Right ventricle myocardium inferior (tissue), 1 donor: ENCODE measurements at places on chromosomes 2 and 18. TPM values are rescaled to one million over a fixed set of nuclear protein-coding genes. Genes with fewer than 3 reads are reported as not detected.

The IGFBP5 gene
- total RNA-seq = 156 TPM

The GPR155 gene
- total RNA-seq = 14.0 TPM

The SIGLEC15 gene
- total RNA-seq = not detected

The GAREM1 gene
- total RNA-seq = 22.7 TPM

The IMPACT gene
- 19.8 TPM for total RNA-seq

The GRB14 gene
- total RNA-seq = 22.1 TPM

DNA sequence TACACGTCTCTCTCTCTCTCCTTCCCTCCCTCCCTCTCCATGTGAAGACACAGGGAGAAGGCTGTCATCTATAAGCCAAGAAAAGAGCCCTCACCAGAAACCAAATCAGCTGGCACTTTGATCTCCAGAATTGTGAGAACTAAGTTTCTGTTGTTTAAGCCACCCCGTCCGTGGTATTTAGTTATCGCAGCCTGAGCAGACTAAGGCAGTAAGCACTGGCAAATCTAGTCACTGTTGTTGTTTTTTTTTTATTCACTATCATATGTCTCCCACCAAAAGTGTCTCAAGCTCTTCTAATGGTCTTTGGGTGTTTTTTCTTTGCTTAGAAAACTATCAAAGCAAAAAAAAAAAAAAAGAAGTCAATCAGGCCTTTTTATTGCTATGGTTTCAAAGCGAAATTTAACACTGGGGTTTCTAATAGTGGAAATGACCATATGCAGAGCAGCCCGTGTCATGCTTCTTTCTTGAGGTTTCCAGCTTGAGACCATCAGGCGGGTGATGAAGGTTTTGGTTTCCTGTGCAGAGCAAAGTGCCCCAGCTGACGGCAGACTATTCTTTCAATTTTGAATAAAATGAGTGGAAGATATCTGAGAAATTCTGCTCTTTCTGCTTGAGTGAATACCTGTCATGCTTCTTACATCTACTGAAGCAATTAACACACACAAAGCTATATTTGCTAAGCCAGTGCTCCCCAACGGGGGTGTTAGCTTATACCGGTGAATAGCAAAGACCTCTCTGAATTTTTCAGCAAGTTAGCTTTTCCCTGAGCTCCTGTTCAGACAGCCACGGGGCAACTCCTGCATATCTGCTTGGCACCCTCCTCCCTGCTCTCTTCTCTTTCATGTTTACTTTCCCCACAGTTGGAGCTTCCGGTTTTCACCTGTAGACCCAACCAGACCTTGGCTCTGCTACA, 394.1 kb upstream of the ATP5MC3 start:
- no peak for DNase-seq

DNA sequence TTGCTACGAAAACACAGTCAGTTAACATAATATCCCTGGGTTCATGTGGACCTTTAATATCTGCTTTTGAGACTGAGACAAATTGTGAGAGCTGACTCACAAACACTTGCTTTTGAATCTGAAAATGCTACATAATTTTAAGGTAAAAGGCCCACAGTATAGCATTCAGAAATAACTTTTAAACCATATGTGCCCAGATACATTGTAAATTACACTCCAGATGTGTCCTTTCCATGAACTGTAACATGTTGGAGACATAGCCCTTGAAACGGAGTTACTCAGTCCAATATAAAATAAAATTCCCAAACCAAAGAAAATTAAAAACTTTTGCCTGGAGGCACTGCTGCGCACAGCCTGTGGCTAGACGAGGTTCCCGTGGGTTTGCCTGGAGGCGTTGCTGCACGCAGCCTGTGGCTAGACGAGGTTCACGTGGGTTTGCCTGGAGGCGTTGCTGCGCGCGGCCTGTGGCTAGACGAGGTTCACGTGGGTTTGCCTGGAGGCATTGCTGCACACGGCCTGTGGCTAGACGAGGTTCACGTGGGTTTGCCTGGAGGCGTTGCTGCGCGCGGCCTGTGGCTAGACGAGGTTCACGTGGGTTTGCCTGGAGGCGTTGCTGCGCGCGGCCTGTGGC, 131.9 kb upstream of the ALKAL2 start:
- DNase-seq = no peak

- DNase-seq = no peak
Observed at GRCh38 chr2:149872041-149872440, 284.5 kb upstream of the MMADHC start.

GRCh38 chr2:16654833-16655444, 10.7 kb downstream of the CYRIA start:
- DNase-seq = no peak

DNA sequence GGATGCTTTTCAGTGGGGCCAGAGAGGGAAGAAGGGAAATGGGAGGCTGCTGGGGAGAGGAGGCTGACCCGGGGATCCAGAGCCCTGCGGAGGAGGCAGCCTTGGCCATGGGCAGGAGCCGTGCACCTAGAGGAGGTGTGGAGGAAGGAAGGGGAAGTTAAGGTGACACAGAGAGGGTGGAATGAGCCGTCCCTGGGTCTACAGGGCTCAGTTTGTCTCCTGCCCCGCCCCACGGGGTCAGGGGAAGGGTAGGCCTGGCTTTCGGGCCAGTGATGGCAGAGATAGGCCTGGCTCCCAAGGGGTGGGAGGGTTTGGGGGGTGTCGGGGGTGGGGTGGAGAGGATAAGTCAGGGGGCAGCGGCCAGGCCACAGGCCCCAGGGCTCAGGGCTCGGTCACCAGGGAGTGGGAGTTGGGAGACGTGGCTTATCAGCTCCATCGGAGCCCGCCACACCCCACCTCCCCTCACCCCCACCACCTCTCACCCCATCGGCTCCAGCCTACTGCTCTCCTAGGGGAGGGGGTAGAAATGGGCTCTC, 39.5 kb upstream of the NOTO start:
- DNase-seq = no peak

GRCh38 chr2:10759151-10759714, 37.8 kb downstream of the ATP6V1C2 start:
- DNase-seq = no peak

DNA sequence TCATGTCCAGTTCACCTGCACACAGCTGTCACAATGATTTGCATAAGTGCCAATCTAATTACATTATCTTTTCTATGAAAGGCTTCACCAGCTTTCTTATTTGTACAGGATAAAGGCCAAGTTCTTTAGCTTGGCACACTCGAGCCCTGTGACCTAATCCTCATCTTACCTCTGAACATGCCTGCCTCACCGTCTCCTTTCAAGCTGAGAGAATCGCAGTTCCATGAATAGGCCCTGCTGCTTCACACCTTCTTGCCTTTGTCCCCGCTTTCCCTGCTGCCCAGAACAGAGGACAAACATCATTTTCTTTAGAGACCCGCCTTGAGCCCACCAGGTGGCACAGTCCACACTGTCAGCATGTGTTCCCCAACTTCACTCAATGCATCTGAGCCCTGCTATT, 1094.7 kb downstream of the BCL11A start:
- DNase-seq = no peak

- DNase-seq = no peak
Observed at GRCh38 chr2:35963357-35963756, 392.2 kb upstream of the CRIM1 start.

- DNase-seq = no peak
Observed at GRCh38 chr2:238418999-238419546, 7.7 kb upstream of the ASB1 start.

DNA sequence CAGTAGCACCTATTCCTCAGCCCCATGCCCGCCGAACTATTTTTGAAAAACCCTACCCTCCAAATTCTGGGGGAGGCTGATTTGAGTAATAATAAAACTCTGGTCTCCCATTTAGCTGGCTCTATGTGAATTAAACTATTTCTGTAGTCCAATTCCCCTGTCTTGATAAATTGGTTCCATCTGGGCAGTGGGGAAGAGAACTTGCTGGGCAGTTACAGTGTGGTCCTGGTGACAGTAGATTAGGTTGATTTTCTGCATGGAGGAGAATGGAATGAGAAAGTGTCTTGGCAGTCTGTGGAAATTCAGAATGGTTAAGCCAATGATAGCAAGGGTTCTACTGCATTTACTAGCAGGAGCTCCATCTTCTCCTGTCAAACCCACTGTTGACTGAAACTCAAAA, 95.0 kb downstream of the SPP2 start:
- no peak for DNase-seq

- DNase-seq = no peak
Observed at GRCh38 chr18:59437851-59438569, 78.9 kb upstream of the LMAN1 start.

DNA sequence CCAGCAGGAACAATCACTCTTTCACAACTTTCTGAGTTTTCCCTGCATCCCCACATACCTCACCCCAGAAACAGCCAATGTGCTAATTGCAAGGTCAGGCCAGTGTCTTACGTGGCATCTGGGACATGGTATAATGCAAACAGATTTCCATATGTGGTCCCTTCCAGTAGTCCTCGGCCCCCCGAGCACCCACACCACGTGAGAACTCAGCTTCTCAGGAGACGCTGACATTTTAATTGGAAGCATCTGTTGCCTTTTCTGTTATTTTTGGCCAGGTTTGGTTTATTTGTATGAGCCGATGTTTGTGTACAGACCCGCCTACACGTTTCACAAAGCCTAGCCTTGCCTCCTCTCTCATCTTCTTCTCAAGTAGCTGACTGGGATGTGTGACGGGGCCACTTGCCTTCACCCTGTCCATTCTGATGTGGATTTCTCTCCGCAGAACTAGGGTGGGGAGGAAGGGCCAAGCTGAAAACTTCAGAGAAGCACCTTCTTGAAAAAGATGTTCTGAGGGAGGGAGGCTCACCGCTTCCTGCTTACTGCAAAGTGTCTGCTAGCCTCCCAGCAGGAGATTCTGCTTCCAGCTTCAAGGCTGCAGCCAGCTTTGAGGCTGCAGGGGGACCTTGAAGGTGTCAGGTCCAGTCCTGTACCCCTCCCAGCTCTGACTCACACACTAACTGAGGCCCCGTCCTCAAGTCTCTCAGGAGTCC, 109.6 kb upstream of the SLC14A2 start:
- no peak for DNase-seq

- no peak for DNase-seq
Observed at GRCh38 chr18:61031626-61032025, 301.6 kb upstream of the CDH20 start.

- no peak for DNase-seq
Observed at GRCh38 chr2:118098307-118099030, 10.2 kb downstream of the INSIG2 start.

DNA sequence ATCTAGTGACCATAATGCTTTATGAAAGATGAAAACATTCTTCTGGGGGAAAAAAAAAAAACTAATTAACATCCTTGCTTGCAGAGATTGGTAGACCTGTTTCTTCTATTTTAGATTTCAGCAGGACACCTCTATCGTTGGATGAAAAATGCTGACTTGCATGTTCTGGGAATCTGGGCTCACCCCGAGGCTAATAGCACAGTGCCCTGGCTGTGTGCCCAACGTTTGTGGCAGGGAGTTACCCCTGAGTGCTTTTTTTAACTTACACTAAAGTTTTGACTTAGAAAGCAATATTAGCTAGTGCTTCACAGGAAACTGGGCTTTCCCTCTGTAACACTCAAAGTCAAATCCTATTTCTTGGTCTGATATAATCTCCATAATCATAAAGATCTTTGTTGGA, 233.2 kb downstream of the SLC8A1 start:
- peak; percentile 84 for DNase-seq

GRCh38 chr2:145284551-145284950, 764.6 kb upstream of the ZEB2 start:
- DNase-seq = no peak

GRCh38 chr2:182890773-182891378, 24.4 kb upstream of the FRZB start:
- DNase-seq = no peak

GRCh38 chr18:59660786-59661743, 36.2 kb downstream of the CCBE1 start:
- no peak for DNase-seq

DNA sequence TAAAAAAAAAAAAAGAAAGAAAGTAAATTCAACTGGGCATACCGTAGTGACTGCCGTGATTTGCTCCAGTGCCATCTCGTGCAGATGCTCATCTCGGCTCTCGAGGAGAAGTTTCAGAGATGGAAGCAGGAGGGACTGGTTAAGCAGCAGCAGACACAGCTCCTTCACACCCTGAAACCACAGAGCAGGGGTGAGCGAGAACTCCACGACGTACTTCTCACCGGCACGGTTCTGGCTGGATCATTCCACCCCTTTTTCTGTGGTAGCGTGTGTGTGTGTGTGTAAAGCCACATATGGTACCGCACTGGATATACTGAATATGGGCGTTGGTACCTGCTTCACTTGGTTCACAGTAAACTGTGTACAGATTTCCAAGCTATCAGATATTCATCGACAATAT, 382.2 kb downstream of the NBAS start:
- DNase-seq = no peak

DNA sequence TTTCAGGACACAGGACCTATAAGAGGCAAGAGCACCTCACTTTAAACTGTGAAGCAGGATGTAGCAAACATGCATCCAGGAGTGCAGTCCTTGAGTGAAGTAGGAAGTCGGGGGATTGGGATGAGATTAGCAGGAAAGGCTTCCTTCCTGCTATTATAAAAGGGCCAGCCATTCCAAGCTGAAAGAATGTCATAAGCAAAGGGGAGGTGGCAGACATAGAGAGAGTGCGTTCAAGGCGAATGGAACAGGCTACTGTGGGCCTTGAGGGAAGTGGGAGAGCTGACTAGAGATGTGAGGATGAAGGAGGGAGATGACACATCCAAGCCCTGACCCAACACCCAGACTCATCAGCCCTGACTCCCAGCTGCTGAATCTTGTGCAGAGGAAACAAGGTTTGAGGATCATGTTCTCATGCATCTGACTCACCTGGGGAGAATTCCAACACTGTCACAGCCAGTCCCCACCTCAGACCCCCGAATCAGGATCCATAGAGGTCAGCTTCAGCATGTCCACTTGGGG, 63.9 kb downstream of the GYPC start:
- DNase-seq = no peak
